ENCODE measurements at places on chromosomes 3 and 15.

DNA sequence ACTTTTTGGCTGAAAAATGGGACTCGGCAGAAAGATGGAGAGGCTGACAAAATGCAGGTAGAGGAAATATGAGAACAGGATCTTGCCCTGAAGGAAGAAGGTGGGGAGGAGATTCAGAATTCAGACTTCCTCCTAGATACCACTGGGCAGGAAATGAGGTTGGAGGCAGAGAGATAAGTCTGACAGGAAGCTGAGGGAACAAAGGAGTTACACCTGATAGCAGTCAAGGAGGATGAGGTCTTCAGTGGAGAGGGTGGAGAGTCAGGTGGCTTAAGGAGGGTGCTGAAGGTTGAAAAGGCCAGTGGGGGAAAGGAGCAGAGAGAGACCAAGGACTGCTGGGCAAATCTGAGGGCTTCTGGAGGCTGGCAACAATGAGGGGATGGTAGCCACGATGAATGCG lies 56.8 kb downstream of the CCR4 start:
- no peak for DNase-seq

DNA sequence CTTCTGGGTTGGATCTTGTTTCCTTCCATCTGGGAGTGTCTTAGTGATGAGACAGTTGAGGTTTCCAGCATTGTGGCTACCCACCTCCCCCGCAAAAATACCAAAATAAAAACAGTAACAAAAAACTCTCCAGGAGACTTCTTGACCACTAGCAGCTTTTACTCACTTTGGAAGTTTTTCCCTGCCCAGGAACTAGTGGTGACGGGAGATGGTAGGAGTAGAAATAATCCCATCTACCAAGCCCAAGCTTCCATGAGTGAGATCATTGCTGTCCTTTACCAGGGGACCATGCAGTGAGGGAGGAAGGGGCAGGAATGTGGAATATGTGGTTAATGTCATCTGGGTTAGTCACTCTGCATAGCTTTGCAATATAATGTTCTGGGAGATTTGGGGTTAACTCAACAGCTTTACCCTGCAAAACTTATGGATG lies 187.7 kb downstream of the ITPR1 start:
- DNase-seq, result no peak

DNA sequence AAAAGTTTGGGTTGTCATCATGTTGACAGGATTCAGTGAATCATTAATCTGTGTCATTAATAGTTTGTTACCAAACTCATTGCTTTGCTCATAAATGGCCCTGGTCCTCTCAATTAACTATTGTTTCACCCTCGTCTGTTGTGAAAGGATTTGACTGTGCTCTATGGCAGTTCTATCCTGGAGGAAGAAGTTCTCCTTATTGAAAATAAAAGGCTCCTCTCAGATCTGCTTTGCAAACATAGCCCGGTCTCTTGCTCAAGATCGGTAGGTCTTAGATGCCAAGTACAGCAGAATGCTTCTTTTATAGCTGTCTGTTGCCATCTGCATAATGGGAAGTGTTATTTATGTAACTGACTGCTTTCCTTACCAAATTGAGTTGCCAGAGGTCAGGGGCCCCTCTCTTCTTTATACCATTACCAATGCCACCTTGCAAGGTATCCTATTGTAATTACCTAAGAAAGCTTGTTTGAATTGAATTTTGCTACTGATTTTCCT lies 146.5 kb downstream of the EBLN2 start:
- DNase-seq, result no peak

GRCh38 chr3:7520593-7520992 lies 659.7 kb downstream of the GRM7 start:
- no peak for DNase-seq

DNA sequence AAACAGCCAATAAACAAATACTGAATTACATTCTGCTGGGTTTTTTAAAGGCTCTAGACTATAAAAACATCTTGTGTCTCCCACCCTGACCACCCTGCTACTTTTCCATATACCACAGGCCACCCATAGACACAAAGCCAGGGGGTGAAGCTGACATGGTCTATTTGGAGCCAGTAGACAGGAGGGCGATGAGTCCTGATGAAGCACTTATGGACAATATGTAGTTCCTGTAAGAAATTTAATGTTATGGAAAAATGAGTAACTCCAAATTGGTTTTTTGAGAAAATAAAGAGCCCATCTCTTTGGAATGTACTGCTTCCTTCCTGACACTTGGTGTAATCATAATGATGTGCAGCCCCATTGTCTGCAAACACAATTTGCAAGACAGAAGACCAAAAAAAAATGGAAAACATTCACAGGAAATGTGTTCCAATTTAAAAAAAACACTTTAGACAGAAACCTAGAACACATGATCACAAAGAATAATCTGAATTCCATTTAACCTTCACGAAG lies 11.8 kb downstream of the SSR3 start:
- DNase-seq, result no peak

DNA sequence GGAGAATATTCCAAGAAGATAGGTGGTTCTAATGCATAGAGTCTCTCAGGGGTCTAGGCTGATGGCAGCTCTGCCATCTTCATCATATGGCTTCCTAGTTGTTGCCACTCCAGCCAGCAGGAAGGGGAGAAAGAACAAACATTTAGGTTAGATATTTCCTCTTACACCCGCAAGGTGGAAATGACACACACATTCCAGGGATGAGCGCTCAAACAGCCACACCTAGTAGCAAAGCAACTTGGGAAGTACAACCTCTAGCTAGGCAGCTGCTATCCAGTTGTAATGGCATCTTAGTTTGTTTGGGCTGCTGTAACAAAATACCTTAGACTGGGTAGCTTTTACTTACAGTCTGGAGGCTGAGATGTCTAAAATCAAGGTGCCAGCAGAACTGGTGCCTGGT lies 51.9 kb upstream of the ADAMTSL3 start:
- DNase-seq, result no peak

DNA sequence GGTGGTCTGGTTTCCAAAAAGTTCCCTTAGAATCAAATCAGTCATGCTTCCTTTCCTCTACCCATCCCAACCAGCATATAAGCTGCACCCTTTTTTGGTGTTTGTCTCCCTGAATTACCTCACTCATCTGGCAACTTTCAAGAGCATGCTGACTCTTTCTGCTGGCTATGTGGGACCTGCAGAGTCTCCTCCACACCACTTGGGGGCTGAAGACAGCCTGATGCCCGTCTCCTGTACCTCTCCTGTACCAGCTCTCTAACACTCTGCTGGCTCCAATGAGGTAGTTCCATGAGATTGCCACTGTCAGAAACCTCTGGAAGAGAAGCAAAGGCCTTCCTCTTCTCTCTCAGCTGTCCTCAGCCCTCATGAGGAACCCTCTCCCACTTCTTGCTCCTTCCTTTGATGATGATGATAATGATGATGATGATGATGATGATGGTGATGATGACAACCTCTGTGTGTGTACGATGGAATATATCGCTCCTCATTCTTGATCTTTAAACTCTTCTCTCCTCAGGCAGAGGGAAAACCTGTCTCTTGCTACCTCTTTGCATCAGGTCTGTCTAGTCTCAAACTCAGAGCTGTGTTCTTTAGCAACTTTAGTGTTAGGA lies 257.5 kb downstream of the ZNF621 start:
- DNase-seq, result no peak

DNA sequence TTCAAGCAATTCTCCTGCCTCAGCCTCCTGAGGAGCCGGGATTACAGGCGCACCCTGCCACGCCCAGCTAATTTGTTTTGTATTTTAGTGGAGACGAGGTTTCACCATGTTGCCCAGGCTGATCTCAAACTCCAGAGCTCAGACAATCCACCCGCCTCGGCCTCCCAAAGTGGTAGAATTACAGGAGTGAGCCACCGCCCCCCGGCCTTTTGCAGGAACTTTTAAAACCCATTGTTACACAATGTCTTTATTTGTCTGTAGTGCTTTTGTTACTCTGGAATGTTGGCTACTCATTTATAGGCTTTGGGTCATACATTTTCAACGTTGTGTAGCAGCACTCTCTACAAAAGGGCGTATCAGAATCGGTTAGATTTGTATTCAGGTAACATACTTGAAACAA lies 499.1 kb downstream of the ROBO2 start:
- DNase-seq, result no peak

GRCh38 chr3:111012388-111013248 lies 59.0 kb upstream of the NECTIN3 start:
- DNase-seq, result no peak

GRCh38 chr3:48795997-48796732 lies 51.5 kb downstream of the PRKAR2A start:
- no peak for DNase-seq

DNA sequence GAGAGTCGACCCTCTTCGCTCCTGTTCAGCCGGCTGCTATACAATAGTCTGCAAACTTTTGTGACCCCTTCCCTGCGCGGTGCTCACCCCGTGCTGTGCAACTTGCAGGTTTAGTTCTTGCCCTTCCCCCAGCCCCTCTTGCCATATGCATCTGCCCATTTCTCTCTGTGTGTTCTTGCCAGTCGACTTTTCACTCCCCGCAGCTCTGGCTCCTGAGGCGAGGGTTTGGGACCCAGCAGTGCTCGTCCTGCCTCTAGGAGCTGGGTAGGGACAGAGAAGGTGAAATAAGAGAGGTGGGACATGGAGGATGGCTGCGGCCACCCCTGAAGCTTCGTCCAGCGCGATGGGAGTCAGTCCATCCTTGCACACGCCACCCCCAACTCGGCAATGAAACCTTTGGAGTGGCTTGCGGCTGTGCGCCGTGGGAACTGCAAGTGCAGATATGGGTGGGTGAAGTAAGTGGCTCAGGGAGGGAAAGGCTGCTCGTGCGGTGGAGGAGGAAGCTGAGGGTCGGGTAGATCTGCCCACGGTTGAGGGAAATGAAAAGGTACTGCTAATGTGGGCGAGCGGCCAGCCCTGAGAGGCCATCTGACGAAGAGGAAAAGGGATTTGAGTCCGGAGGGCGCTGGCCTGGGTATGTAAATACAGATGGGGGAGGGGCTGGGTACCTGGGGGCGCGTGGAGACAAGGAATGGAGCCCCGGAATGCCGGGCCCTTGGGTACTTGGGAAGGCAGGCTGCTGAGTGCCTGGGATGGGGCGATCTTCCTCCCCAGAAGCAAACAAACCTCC lies 1.0 kb downstream of the LRRC3B start:
- no peak for DNase-seq

- no peak for DNase-seq
Measured at GRCh38 chr3:13954741-13955483, 75.0 kb upstream of the WNT7A start.

- DNase-seq, result no peak
Measured at GRCh38 chr15:81531109-81531592, 157.1 kb upstream of the TMC3 start.

DNA sequence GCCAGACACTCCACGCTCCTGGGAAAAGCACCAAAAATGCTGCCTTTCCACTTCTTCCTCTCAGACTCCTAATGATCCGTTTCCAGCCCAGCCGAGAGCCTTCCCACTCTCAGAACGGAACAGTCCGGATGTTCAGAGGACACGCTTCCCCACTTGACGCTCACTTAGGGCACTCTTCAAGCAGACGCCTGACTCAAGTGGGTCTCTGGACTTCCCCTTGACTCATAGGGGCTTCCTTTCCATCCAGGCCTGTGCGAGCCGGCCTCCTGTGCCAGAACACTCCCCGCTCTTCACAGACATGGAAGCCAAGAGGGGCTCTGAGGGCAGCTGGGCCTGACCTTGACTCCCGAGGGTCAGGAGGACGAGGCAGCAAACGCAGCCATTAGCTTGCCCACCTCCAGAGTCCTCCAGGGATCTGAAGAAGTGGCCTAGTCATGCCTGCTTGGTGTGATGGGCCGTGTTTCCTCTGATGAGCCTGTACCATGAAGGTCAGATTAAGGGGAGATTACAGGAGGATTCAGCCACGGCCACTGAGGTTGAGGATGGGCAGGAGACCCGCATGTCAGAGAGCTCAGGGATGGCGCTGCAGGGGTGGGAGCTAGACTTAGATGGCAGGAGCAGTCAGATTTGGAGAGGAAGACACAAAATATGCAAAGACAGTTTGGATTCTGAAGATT lies 114.7 kb upstream of the TLE3 start:
- no peak for DNase-seq

DNA sequence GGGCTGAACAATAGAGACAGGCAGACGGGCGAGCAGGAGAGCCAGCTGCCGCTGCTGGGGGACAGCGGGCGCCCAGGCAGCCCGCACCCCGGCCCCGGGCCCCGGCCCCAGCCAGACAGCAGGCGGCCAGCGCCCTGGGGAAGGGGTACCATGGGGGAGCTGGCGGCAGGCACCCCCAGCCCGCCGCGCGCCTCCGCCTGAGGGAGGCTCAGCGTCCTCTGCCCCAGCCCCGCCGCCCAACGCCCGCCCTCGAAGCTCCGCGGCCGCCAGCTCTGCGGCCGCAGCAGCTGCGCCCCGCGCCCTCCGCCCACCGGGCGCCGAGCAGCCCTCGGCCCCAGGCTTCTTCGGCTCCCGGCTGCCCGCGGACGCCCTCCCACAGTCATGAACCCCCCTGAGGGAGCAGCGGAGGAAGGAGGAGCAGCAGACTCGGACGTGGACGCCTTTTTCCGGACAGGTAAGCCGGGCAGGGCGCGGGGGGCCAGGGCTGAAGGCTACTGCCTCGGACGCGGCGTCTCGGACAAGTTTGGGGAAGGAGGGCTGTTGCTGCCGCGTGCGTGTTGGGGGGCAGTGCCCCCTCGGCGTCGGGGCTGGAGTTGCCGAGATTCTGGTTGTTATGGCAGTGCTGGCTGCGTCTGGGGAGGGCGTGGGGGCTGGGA lies 41.6 kb upstream of the ROPN1 start:
- no peak for DNase-seq

GRCh38 chr3:115982629-115983028 lies 359.3 kb downstream of the GAP43 start:
- no peak for DNase-seq

GRCh38 chr15:72183781-72184164 lies 13.8 kb downstream of the GRAMD2A start:
- no peak for DNase-seq

DNA sequence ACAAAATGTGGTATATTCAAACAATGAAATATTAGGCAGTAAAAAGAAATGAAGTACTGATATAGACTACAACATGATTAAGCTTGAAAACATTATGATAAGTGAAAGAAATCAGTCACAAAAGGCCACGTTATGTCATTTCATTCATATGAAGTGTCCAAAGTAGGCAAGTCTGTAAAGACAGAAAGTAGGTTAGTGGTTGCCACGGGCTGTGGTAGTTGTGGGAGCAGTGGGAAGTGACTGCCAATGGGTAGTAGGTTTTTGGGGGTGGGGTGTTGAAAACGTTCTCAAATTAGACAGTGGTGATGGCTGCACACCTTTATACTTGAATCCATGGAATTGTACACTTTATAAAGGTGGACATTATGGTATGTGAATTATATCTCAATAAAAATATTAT lies 12.1 kb downstream of the GALNT15 start:
- DNase-seq, result no peak

- DNase-seq, result no peak
Measured at GRCh38 chr3:178465260-178466180, 70.7 kb upstream of the KCNMB2 start.

All from NCI-H446 treated with DMSO at 0.1 percent for 48 hours (cell line).